ENCODE measurements at places on chromosomes 5 and 9.
A peak's percentile ranks its signal among the peaks of the same experiment; 100 is the strongest.

DNA sequence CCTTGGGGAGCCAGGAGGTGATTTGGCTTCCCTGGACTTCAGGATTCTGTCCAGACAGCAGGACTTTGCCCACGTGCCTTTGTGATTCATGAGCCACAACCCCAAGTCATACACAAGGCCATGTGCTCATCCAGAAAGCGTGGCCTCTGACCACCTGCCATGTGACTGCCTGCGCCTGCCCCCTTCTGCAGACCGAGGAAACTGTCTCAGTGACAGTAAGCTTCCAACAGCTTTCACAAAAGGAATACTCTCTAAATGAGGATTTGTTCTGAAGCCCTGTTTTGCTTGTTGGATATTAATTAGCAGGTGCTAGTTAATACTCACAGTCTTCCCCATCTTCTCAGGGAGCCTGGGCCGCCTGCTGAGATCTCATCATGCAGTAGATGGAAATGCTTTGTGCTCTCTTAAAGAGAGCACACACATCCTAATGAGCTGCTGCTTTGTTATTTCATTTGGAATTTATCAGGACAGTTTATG, 36.9 kb upstream of the ANGPTL2 start:
- peak; percentile 60 for DNase-seq

DNA sequence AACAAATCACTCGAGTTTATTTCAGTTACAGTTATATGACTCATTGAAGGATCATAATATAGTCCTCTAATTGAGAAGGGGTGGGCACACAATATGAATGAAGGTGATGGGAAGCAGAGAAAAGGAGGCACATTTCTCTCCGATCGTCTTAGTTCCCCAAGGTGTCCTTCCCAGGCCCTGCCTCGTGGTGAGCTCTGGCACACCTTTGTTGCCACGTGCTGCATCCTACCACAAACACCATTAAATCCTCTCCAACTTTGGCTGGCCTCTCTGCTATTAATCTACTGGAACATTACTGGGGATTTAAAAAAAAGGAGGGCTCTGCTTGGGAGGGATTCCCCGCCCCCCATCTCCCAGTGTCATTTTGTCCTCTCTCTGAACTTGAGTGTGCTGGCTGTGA, 42.9 kb downstream of the CDH6 start:
- no peak for DNase-seq

DNA sequence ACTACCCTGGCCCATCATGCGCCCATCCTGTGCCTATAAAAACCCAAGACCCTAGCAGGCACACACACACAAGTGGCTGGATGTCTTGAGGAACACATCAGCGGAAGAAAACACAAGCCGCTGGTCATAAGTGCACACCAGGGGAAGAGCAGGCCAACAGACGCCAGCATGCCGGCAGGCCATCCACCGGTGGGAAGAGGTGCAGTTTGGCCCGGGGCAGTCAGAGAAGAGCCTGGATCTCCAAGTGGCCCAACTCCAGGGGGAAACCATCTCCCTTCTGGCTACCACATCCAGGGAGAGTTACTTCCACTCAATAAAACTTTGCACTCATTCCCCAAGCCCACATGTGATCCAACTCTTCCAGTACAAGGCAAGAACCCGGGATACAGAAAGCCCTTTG, 2001.3 kb upstream of the NUDT12 start:
- no peak for DNase-seq

DNA sequence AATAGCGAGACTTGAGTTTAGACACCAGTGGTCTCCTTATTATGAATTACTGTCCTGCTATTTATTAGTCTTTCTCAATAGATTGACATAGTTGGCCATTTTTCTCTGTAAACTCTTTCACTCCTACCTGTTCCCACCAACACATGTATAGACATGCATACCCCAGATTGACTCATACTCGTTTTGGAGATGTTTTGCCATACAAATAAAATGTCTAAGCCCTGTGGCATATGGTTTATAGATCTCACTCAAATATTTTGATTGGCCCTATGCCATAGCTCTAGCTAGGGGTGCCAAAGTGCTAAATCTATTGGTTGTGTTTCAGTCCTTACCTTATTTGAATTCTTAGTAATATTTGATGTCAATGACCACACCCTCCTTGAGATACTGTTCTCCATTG, 42.3 kb downstream of the CAMK4 start:
- no peak for DNase-seq

DNA sequence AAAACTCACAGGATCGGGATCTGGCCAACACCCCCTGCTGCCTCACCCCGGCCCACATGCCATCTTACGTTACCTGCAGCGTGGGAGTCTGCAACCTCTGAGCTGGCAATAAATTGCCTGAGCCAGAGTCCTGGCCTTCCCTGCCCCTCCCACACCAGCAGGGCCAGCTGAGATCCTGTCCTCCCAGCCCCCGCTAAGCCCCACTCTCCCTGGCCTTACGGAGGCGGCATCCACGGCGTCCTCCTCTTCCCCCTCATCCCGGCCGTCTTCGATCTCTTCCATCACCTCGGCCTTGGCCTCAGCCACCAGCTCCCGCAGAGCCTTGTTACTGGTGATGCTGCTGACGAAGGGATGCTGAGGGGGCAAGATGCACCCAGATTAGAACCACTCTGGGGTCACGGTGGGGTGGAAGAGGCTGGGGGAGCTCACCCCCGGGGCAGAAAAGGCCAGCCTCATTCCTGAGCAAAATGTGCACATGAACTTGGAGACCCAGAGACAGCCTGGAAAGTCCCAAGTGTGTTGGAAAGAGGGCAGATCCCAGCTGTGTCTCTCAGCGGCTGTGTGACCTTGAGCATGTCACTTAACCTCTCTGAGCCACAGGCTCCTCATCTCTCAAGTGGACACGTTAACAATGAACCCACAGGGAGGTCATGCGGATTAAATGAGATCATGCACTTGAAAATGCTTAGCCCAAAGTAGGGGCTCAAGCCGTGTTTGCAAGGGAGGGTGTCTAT, 89.9 kb upstream of the FBXW11 start:
- no peak for DNase-seq

Measured in AG04450 (cell line).